ENCODE measurements at places on chromosomes 13 and 19.

DNA sequence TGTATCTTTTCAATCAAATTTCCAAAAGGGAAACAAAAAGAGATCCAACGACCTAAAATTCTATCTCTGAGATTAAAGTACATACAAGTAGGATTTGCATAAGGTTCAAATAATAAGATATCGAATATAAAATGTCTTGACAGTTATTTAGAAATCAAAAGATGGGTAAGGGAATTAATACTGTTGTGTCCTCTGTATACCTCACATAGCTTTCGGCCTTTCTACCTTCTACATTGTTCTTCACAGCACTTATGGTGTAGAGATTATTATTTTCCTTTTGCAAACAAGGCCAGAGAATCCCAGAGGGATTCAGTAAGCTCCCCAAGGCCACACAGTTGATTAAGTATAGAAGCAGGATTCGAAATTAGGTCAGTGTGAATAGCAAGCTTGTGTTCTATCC is 403.6 kb downstream of the SPRY2 start:
- DNase-seq, result no peak

- no peak for DNase-seq
These were observed 692 bp upstream of the ZNF580 start for GRCh38 chr19:55640043-55640576.

DNA sequence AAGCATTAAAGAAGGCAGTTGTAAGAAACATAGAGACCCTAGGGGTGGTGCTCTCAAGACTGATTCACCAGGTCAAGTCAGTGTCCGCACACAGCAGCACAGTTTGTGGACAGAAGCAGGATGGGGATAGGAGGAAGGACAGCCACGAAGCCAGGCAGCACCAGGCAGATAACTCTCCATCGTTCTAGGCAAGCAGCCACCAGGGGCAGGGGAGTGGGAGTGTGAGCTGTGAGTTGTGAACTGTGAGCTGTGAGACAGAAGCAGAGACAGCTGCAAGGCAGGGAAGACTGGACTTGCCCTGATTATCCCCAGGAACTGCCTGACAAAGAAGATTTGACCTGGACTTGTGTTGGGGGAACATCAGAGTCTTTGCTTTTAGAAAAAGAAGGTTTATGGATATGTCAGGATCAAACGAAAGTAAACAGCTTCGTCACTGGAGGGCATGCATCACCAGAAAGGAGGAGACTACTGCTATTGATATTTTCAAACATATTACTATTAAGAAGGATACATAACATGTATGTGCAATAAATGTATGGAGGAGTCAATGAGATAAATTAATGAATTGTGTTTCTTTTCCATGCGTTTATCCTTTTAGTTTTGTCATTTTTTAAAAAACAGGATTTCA is 286.1 kb downstream of the IRS2 start:
- no peak for DNase-seq

DNA sequence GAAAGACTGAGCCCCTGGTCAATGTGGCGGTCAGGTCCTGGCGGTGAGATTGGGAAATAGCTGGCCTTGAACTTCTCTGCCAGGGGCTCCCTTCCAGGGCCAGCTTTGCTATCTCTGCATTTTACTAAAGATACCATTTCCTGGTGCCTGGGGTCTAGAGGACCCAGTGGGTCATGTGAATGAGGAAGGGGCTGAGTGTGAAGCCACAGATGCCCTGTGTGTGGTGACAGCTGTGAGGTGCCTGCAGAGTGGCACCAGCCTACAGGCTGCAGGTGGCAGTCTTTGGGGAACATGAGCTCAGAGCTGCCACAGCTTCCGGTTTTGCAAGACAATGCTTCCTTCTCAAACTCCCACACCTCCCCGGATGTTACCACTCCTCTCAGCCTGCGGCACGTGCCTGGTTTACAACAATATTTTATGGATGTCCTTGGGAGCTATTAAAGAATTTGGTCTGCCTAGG is 5.2 kb upstream of the MLNR start:
- no peak for DNase-seq

DNA sequence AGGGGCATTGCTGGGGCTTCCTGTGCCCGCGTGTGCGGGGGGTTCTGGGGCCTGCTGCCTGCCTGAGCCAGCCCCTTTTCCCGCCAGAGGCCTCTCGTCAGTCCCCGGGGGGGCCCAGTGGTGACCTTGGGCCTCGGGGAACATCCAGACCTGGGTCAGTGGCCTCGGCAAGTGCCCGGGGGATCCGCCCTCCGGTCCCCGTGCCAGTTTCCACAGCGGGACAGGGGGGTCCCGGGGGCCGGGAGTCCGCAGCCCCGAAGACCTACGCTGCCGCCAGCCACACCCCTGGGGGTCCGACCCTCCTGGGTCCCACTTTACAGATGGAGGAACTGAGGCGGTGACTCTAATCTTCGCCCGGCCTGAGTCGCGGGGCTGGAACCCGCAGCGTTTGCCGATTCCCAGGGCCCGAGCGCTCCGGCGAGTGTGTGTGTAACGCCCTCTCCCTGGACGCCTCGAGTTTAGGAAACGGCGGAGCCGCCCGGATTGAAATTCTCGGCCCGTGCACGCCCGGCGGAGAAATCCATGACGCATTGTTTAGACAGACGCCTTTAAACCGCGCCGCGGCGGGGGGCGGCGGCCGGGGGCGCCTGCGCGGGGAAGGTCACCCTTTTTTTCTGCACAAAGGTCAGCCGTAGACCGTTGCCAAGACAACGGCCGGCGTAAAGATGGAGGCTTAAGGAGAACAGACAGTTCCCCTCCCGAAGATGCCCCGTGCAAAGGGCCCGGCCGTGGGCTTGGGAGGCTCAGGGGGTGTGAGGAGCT is 39.3 kb downstream of the EFNA2 start:
- DNase-seq, result no peak

DNA sequence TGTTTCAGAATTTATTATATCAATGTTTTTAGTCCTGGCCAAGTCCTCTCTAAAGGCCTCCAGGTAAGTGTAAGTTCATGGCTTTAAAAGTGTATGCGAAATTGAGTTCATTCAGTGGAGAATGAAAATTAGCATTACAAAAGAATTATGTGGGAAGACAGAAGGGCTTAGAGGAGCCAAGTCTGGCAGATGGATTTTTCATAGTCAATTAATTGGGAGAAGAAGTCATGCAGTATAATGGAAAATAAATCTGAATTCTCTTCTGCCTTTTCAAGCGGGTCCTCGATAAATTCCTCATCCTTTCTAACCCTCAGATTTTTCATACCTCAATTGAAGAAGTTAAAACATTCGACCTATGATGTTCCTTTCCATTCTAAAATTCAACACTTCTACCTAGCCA is 394.2 kb downstream of the ITGBL1 start:
- no peak for DNase-seq

- DNase-seq, result no peak
These were observed 150.7 kb downstream of the FOXO1 start for GRCh38 chr13:40515702-40516101.

DNA sequence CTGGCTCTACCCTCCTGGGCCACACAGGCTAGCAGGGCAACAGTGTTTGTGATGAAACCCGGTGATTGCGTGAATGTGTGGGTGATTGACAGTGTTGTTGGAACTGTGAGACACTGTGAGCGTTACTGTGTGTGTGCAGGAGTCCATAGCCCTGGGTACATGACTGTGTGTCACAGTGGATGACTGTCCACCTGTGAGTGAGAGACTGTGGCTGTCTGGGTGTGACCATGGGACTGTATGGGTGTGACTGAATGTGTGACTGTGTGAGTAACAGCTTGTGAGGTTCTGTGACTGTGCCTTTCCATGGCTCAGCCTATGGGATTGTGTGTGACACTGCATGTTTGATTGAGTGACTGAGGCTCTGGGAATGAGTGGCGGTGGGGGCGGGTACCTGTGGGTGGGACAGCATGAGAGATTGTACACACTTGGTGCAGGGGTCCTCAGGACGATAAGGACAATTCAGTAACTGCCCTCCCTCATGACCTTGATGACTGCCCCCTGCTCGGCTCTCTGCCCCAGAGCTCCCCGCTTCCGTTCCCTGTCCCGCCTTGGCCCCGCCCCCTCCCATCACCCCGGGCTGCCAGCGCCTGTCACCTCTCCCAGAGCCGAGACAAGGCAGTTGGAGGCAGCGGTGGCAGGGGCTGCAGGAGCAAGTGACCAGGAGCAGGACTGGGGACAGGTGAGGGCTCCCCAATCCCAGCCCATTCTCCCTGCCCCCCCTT is at the start of gene GIPR:
Gene GIPR (plus strand): TSS at position 602 of the 722 bp plus-strand sequence. CDS start 1,300 bp downstream, outside the sequence.
- DNase-seq, result no peak

- no peak for DNase-seq
These were observed 23.6 kb upstream of the POU2F2 start for GRCh38 chr19:42155796-42156195.

DNA sequence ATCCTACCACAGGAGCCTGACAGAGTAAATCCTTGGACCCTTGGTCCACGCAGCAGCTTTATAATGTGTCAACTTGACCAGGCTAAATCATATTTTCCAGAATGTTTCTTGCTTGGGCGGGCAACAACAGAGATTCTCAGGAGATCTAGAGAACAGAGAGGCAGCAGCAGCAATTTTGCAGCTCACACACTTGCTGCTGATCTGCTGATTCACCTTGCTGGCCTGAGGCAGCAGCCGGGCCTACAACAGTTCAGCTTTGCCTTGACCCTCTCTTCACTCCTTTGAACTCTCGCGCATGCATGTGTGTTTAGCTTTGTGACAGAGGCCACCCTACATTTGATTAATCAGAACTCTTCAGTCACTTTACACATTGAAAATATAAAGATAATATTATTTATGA is 159.3 kb downstream of the UGGT2 start:
- DNase-seq, result no peak

GRCh38 chr13:102933122-102933521 is 87.3 kb downstream of the ERCC5 start:
- no peak for DNase-seq

GRCh38 chr19:22935151-22935550 is 67.8 kb downstream of the ZNF728 start:
- no peak for DNase-seq

GRCh38 chr13:38752686-38753085 is 65.8 kb downstream of the FREM2 start:
- DNase-seq, result no peak

DNA sequence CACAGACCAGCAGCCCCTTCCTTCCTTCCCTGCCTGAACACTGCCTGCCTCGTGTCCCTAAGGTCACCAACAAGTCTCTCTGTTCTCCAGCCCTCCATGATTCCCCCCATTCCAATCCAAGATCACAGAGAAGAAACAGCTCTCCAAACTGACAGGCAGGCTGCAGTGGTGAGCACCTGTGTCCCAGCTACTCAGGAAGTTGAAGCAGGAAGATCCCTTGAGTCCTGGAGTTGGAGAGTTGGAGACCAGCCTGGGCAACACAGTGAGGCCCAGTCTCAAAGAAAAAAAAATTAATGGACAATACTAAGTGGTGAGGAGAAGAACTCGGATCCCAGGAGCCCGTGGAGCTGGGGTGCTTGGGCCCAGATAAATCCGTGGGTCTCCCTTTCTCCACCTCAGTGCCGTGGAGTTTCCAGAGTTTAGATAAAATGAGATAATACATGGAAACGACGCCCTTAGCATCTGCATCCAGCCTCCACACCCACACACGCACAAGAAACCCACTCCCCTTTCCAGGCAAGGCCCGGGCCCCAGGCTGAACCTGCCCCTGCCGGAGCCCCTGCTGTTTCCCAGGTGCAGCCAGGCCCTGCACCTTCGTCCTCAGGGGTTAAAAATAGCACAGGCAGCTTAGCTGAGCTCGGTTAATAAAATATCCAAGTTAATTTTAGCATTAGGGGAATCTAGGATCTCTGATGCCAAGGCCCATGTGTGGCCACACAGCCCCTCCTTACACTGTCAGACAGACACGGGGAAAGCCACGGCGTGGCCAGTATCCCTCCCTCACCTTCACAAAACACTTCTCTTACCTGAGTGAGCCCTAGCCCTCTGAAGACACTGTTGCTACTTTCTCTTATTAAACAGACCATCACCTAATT is 4.7 kb downstream of the RASA3 start:
- DNase-seq, result no peak

DNA sequence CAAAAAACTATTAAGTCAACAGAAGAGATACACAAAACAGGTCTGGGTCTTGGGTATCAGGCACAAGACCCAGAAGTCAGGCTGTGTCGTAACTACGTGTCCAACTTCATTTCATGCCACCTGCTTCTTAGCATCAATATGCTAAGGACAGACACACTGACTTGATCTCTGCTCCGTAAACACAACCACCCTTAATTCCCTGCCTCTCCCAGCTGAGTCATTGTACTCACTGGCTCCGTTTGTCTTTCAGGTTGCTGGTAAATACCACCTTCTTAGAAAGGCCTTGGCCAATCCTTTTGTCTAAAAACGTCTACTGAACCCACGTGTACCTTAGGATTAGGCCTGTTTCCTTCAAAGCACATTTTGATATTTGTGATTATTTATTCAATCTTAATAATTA is 726.2 kb downstream of the PCDH9 start:
- DNase-seq, result no peak

GRCh38 chr13:35143123-35143522 is 201.1 kb downstream of the NBEA start:
- DNase-seq, result no peak

- DNase-seq, result no peak
These were observed 18.4 kb upstream of the RNASEH2B start for GRCh38 chr13:50891206-50891605.

- no peak for DNase-seq
These were observed 34.2 kb upstream of the MAP3K10 start for GRCh38 chr19:40157059-40157458.

DNA sequence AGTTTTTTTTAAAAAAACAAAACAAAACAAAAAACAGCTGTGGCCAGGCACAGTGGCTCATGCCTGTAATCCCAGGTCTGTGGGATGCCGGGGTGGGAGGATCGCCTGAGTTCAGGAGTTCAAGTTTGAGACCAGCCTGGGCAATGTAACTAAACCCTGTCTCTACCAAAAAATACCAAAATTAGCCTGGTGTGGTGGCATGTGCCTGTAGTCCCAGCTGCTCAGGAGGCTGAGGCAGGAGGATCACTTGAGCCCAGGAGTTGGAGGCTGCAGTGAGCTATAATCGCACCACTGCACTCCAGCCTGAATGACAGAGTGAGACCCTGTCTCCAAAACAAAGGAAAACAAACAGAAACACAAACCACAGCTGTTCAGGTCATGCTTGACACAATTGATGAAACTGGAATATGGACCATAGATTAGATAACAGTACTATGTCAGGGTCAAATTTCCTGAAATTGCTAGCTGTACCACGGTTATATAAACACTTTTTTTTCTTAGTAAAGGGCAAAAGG is 6.9 kb upstream of the ANGPTL4 start:
- DNase-seq, result no peak

- no peak for DNase-seq
These were observed 796 bp downstream of the GRWD1 start for GRCh38 chr19:48446579-48446978.

DNA sequence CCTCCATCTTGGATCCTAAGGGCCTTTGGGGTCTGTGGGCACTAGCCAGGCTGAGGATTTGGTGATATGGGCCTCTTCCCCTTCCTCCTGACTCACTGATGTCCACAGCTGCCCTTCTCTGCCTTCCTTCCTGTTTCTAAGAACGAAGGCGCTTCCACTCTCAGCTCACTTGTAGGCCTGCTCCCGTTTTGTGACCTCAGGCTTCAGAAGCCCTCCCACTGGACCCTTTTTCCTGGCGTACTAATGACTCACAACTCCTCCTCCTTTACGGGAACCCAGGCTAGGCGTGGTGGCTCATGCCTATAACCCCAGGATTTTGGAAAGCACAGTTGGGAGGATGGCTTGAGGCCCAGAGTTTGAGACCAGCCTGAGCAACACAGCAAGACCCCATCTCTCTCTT is 55.6 kb downstream of the TMED1 start:
- DNase-seq, result no peak

- no peak for DNase-seq
These were observed 7.3 kb upstream of the TEKTIP1 start for GRCh38 chr19:3531716-3532115.

GRCh38 chr19:45657520-45658167 is 10.4 kb upstream of the GIPR start:
- DNase-seq, result no peak
